ENCODE measurements at places on chromosomes 3 and 15.

GRCh38 chr3:55305696-55306485 is 181.2 kb downstream of the WNT5A start:
- DNase-seq = no peak

GRCh38 chr3:43861635-43862034 is 170.9 kb downstream of the ABHD5 start:
- no peak for DNase-seq

- no peak for DNase-seq
These were observed 508.6 kb downstream of the FHIT start for GRCh38 chr3:60742606-60743145.

- no peak for DNase-seq
These were observed 8.9 kb downstream of the CMTM6 start for GRCh38 chr3:32493437-32494414.

GRCh38 chr3:187798531-187799530 is 53.6 kb upstream of the BCL6 start:
- no peak for DNase-seq

DNA sequence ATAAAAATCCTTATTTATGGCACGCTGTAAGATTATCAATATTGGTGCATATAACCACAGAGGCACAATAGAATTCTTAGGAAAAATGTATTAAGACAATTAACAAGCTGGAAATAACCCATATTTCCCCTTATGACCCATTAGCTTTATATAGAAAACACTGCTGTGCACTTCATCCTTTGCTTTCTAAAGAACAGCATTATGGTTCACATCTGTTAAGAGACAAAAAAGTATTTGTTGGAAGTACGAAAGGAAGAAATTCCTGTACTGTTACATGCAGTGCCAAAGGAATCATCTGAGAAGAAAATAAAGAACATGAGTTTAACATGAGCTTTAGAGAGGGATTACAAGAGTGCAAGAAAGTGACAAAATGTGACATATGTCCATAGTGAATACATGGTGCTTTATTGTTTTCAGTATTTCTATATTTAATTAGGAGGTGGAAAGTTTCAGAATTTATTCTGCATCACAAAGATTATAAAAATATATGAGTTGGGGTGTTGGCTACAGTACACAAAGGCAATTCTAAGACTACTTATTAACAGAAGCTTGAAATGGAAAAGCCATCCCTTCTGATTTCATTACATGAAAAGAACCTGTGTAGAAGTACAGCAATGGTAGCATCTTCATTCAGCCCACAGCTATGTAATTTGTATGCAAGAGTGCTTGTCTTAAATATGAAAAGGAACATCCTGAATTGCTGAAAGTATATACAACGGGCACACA is 6.8 kb downstream of the UBE3A start:
- no peak for DNase-seq

DNA sequence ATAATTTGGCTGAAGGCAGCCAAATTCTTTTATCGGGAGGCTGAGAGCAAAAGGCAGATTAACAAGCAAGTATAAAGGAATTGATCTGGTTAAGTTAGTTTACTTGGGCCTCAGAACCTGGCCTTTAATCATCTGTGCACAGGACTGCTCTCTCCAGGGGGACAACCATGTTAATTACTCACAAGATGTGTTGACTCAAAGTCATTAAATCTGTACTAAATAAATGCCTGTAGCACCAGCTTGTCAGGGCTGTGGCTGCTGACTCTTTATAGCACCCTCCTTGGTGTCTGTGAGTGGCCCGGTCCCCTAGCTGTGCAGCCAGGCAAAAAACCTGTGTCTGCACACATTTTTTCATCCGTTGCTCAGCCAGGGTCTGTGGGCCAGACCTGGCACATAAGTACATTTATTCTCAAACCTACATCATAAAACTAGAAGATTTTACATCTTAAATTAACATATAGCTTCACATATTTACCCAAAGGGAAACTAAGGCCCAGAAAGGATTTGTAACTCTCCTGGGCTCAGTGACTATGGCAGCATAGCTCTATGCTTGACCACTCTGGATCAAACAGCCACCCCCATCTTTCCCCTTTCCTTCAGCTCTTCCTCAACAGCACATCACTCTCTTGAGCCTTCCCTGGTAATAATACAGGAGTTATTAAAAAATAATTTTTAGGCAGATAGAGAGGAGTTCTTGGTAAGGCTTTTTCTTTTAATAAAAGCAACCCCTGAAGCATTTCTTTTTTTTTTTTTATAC is 51.4 kb downstream of the NCEH1 start:
- no peak for DNase-seq

DNA sequence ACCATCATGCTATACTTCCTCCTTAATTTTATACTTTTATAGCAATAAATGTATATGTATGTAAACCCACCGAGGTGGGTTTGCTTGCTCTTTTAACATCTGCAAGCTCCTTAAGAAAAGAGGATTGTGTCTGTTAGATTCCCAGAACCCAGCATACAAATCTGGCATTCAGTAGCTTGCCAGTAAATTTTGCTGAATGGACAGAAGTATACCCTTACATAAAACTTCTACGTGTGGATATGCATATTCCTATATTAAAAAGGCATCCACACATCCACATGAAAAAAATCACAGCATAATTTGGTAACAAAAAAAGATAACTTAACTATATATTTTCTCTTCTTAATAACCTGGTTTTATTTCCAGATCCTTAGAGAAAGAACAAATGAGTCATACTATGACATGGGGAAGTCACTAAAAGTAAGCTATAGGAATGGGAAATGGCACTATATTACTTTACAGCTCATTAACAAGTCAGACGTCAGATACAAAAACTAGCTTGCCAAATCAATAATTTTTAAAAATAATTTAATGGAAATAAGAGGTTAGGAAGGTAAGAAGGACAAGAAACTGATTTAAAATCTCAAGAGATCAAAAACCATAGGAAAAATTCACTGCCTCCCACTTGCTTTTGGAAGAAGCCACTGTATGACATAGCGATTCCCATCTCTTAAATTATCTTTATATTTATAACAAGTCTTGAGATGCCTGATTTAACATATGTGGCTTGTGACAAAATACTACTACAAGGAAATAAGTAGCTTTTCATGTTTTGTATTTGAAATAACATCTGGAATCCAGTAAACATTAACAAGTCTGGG is 68.7 kb downstream of the SUMF1 start:
- no peak for DNase-seq

DNA sequence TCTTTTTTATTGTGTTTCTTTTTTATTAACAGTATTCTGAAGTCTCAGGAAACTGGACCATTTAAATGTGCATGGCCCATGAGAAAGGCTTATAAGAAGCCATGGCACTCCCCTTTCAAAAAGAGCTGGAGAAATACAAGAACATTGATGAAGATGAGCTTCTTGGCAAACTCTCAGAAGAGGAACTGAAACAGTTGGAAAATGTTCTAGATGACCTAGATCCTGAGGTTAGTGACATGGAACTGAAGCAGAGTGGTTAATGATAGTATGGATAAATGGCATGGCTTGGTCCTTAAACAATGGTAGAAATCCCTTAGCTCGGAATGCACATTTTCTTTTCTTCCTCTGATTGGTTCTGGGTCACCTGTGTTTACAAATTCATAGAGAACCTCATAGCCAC is 14.9 kb downstream of the TMOD2 start:
- no peak for DNase-seq

GRCh38 chr3:71978150-71978721 is 193.3 kb upstream of the PROK2 start:
- DNase-seq = no peak

DNA sequence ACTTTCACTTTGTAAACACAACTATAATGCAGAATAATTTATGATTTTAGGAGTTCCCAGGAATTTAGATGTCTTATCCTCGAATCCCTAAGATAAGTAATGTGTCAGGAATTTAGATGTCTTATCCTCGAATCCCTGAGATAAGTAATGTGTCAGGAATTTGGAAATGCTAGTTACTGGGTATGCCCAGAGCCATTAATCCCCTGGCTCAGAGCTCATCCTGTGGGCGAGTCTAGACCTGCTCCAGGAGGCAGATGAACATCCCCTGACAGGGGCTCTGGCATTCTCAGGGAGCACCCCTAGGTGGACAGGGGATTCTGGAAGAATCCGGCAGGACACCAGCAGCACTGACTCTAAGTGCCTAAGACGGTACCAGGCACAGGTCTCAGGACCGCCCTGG is 163.3 kb downstream of the ARRDC4 start:
- DNase-seq = no peak

DNA sequence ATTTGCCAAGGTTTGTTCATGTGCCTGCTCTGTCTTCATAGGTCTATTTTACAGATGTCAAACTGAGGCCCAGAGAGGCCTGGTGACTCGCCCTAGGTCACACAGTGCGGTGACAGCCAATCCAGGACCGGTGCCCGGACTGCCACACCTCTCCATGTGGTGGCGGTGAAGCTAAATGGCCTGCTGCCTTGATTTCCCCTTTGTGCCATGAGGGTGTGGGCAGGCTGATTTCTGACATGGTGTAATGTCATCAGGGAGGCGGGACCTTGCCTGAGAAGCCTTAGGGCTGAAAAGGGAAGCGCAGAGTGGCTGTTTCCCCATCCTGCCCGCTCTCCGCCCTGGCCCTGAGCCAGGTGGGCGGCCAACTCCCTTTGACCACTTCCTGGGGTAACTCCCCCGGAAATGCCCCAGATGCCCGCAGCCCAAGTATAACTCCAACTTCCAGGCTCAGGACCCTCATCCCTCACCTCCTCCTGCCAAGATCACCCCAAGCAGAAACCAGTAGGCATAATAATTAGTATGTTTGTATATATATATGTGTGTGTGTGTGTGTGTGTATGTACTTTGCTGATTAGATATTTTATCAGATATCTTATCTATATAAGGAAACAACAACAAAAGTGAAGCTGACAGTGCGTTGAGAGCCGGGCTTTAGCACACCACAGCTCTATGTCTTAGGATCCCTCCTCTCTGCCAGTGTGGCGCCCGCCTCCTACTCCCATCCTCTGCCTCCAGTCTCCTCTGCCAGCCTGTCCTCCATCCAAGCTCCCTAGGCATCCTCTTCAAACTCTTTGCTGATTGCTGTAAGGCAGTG is 63.9 kb downstream of the IQSEC1 start:
- DNase-seq = peak; percentile 17

GRCh38 chr3:10721101-10721500 is 94.9 kb upstream of the SLC6A11 start:
- DNase-seq = no peak

DNA sequence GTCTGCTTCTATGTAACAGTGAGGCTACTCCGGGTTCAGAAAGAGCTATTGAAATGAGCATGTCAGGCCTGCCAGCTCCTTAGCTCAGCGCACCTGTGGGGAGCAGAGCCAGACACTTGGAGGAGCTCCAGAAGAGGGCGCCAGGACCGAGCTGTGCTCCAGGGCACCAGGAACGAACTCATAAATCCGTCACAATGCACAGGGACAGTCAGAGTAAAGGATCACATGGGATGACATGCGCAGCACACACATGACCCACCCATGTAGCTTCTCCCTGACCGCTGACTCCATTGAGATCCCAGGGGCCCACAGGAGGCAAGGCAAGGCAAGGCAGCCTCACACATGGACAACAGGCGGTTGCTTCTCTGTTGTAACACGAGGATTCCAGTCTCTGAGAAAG is 26.0 kb upstream of the GNB5 start:
- DNase-seq = no peak

DNA sequence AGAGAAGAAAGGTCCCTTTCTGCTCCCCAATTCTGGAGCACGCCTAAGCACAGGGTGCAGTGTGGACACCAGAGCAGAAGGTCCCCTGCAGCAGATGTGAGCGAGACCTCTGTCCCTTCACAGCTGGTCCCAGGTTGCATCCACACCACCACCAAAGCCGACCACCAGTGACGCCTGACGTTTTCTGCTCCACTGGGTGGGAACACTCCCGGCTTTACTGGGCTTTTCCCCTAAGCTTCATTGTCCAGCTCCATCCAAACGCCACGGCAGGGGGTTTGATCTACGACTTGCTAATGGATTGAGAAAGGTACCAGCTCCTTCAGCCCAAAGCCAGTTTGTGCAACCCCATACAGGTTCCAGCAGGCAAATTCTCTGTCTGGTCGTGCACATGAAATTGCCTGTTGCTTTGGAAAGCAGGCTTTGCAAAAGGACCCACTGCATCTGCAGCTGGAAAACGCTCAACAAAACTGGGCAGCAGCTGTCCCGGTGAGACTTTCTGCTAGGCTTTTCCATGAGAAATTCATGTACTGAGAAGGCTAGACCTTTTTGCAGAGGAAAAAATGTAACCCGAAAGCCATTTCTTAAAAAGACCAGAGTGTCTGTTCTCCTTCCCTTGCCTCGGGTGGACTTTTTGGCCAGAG is 31.1 kb downstream of the ADAMTS17 start:
- DNase-seq = no peak

DNA sequence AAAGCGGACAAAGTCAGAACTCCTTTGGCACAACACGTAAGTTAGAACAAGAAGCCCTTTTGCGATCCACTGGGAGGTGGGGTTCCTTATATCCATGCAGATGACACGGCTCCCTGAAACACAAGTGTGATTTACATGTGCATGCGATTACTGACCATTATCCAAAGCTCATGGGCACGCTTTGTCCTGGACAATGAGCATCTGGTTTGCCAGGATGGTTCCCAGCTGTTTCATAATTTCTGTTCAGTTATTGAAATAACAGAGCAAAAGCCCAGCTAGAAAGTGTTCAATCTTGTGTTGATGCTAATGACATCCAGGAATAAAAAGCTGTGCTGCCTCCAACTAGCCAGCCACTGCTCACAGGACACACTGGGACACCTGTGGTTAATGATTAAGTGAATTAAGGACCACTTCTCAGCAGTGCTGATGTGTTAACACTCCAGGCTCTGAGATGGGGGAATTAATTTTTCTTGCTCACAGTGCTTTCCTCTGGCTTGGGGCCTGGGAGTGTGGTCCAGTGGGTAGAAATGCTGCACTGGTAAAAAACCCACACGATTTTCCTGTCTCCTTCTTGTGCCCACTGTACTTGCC is 123.1 kb upstream of the SLC2A2 start:
- DNase-seq = no peak

DNA sequence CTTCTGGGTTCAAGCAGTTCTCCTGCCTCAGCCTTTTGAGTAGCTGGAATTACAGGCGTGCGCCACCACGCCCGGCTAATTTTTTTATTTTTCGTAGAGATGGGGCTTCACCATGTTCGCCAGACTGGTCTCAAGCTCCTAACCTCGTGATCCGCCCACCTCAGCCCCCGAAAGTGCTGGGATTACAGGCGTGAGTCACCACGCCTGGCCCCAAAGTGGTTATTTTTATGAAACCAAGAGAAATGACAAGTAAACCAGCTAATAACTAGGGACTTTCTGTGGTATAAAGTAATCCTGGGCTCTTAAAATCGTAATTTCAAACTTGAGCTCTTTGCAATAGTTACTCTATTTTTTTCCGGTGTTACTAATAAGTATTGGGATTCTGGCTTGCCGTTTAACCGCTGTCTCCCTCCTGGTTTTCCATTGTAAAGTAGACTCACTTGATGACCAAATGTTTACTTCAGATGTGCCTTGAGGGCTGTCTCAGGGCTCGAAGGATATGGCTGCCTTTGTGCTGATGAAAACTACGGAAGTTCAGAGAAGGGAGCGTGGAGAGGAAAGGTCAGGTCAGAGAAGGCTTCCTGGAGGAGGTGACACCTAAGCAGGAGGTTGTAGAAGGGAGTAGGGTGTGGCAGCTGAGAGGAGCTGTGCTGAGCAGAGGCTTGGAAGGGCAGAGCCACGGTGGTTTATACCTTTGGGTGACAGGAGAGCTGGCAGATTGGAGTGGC is 4.2 kb downstream of the ZSCAN2 start:
- DNase-seq = no peak
